ENCODE measurements at places on chromosomes 11 and 22. TPM values are rescaled to one million over a fixed set of nuclear protein-coding genes. Genes with fewer than 3 reads are reported as not detected.

NXPE4 gene
- total RNA-seq, result 0.36 TPM

SCUBE1 gene
- total RNA-seq, result 0.36 TPM

TMA7B gene
- total RNA-seq, result not detected

KCNQ1 gene
- total RNA-seq, result 3.0 TPM

GRCh38 chr11:114061048-114061680, 1.7 kb downstream of the ZBTB16 start:
- H3K27ac ChIP-seq, result peak overlapping the region; percentile 96
- peak overlapping the region; percentile 88 for H3K4me3 ChIP-seq
- DNase-seq, result peak; percentile 77
- peaks cover 35% of the 10 kb centered on the region for H3K36me3 ChIP-seq
- H3K27me3 ChIP-seq, result no peaks in the 10 kb centered on the region

GRCh38 chr11:61294717-61295595, at the start of gene VWCE:
TSS of gene VWCE (minus strand) at chr11:61295316. CDS start at chr11:61295037, 279 bp downstream.
- H3K27me3 ChIP-seq, result peaks cover 26% of the 10 kb centered on the region
- H3K27ac ChIP-seq, result peak within 1 kb of the TSS; percentile 41
- peaks cover 32% of the 10 kb centered on the region for H3K36me3 ChIP-seq
- H3K4me3 ChIP-seq, result peak within 1 kb of the TSS; percentile 54

- no peaks in the 10 kb centered on the region for H3K27me3 ChIP-seq
- no peak for DNase-seq
- no peak overlapping the region for H3K4me3 ChIP-seq
- no peaks in the 10 kb centered on the region for H3K4me1 ChIP-seq
- no peak overlapping the region for H3K27ac ChIP-seq
Observed at GRCh38 chr22:24500277-24500820, 5.2 kb downstream of the UPB1 start.

Measured in sigmoid colon (tissue), 7 donors.